Activated T-helper 9 cell treated with anti-CD3 and anti-CD28 coated beads, Interleukin-2, amount 50 U/mL, for 16 hours (primary cell): ENCODE measurements at places on chromosomes 2 and 18.

DNA sequence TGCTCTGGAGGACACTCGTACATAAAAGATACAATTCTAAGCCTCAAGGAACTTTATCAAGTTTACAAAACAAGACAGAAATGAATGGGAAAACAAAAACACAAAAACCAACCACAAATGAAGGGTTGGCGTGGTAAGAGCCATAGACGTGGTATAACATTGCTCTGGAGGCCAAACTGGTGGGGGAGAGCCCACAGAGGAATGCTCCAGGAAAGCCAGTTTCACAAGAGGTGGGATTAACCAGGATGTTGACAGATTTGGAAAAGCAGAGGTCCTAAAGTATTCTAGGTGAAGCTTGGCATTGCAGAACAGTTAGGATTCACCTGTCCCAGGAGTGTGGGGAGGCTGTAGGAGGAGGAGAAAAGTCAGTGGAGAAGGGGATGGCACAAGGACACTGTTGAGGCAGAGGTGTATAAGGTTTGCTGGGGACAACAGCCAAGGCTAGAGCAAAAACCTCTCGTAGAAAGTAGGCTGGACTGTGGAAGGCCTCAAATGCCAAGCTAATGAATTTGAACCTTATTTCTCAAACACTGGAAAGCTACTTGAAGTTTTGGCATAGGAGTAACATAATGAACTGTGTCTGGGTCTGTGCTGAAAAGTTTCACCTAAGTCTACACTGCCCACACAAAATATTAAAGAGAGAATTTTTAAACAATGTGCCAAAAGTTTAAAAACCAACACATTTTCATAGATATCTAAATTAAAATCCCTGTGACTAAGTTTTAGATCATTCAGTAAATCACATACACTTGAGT, 135.1 kb downstream of the THADA start:
- no peak for DNase-seq

GRCh38 chr18:74497324-74497676, 1.1 kb downstream of the CNDP2 start:
- no peak for DNase-seq

DNA sequence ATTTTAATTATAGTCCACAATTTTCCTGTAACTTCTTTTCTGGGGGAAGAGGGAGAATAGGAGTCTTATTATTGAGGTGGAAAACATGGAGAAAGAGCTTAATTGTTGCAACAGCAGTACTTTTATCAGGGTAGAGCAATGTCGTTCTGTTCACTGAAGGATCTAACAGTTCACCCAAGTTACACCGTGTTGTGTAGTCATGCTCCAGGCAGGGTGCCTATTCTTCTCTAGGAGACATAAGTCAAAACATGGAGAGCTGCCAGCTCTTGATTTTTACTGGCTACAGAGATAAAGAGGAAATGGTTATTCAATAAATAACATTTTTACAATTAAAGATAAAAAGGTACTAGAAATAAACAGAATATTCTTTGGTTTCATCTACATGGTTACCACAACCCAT, 594.3 kb upstream of the NETO1 start:
- no peak for DNase-seq

DNA sequence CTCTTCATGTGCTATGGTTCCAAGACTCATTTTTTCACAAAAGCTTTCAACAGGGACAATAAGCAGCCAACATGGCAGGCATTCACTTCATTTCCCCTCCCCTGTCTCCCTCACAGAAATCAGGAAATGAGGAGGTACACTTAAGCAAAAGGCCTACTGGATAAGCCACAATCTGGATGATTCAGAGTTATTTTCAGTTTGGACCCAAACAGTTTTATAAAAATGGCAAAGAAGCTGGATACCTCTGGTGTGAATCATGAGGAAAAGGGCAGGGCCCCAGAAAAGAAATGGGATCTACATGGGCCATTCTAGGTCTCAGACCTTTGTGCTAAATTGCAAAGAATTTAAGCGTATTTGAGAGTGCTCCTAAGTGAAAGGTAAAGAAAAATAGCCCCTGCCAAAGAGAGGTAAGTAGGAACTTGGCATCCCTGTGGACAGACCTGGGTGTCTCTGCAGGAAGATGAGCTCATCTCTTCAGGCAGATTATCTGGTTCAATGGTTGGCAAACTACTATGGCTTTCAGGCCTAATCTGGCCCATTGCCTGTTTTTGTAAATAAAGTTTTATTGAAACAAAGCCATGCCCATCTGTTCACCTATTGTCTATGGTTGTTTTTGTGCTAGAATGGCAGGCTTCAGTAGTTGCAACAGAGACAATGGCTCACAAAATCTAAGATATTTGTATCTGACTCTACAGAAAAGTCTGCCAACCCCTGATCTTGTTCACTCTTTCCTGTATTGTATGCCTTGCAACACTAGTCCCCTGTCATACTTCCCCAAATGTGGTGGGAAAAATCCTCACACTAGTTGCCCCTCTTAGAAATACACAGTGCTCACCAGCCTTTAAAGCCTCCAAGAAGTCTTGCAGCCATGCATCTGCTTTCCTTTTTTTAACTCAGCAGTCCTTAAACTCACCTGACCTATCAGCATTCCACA, 315.0 kb downstream of the ALK start:
- no peak for DNase-seq

DNA sequence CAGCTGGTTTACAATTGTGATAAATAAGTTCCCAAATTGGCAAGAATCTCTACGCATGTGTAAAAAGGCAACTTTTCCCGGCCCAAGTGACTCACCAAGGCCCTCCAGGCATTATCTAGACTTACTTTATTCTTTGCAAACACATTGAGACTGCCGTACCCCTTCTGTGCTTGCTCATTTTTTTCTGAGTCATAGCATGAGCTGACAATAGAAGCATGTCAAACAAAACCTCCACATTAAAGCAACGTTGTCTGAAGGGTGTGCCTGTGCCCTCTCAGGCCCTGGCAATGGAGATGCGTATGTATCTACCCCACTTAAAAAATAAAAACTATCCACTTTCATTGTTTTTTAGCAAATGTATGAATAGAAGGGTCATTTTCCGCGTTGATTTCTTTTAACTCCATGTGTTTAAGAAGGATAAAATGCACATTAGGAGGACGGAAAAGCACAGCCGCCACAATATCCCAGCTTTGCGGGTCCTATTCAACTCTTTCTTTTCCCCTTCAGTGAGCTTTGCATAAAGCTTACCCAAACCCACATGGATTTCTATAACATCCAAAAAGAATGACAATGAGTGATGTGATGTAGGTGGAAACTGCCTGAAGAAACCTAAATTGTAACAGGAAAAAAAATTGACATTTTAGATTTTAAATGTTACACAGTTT, 298.2 kb downstream of the CDCA7 start:
- DNase-seq: no peak

GRCh38 chr2:167732326-167732725, 515.1 kb downstream of the STK39 start:
- no peak for DNase-seq

GRCh38 chr2:144550911-144551310, 31.0 kb upstream of the ZEB2 start:
- no peak for DNase-seq

DNA sequence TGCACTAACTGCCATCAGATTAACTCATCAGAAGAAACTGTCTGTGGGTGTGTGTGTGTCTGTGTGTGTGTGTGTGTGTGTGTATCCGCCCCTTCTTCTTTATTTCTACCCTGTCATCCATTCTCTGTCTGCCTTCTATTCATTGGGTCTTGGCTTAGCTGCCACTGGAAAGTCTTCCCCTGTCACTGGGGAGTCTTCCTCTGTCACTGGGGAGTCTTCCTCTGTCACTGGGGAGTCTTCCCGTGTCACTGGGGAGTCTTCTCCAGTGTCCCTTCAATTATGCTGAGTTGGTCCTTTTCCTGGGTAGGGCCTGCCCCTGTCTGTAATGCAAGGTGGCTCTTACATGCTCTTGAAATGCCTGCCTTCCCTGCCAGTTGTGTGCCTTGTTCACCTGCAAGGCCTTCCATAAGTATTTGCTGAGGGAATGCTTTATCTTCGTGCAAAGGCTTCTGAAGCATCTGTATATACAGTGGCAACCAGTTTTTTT, 18.9 kb upstream of the POLR1B start:
- DNase-seq: no peak

- no peak for DNase-seq
Measured at GRCh38 chr2:110113961-110114591, 1.5 kb downstream of the MALL start.

DNA sequence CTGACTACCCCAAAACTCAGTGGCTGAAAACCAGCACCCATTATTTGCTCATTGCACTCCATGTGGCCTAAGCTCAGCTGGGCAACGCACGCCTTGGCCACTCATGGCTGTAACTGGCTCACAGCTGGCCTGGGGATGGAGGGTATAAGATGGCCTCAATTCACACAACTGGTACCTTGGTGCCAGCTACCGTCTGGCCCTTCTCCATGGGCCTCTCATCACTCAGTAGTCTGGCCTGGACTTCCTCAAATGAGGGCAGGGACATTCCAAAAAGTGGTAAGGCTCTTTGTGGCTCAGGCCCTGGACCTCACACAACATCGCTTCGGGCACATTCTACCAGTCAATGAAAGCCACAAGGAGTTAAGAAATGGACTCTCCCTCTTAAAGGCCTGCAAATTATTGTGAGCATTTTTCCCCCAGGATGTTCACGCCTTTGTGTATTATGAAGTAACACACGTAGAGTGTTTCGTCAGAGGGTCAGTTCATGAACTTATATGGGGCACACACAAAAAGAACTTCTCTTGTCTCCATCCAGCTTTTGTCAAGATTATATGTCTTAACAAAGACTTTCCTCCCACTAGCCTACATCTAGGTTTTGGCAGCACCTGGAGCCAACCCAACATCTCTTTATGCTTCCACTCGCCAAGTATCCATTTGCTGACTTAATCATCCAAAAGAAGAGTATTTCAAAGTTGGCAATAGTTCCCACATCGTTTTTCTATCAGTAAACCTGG, 145.2 kb downstream of the CCBE1 start:
- DNase-seq: no peak

GRCh38 chr2:188765522-188766470, 208.4 kb upstream of the COL3A1 start:
- no peak for DNase-seq

GRCh38 chr2:102296449-102296848, 14.9 kb upstream of the IL1RL1 start:
- DNase-seq: no peak

DNA sequence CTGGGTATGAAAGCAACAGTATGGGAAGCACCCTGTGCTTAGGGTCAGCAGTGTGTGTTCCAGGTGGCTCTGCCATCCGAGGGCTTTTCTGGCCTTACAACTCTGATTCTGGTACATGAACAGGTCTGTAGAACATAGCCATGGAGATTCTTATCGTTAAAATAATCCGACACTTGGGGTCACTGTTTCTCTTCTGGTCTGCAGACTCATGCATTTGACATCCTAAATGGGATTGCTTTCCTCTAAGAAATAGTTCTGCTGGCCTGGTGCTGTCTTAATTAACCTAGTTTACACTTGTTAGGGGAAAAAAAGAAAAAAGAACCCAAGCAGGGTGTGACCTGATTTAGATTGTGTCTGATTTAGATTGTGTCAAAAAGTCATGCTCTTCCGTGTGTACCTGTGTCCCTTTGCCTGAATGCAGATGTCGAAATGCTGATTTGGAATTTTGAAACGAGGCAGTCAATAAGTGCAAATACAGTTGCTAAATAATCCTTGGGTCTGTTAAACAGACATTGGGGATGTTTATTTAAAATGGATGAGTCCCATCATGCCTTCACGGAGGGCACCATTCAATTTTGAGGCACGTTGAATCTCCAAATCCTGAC, 59.6 kb downstream of the TRPM8 start:
- DNase-seq: no peak

DNA sequence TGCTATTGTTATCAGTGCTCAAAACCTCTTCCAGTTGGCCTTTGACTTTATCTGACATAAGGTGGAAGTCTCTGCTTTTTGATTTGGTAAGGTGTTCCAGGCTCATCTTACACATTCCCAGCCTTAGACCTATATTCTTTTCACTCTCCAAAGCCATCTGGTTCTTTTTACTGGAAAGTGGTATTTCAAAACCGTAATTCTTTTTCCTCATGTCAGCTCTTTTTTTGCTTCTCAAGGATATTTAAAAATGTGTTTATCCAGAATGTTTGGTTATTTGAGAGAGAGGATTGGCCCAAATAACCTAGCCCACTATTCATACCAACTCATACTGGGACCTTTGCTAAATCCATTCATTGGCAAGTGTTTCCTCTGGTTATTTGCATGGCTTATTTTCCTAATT, 411.2 kb upstream of the PIK3C3 start:
- DNase-seq: no peak

- DNase-seq: no peak
Measured at GRCh38 chr2:230668939-230669303, 43.7 kb upstream of the CAB39 start.

- DNase-seq: no peak
Measured at GRCh38 chr2:60365556-60365955, 187.9 kb downstream of the BCL11A start.

GRCh38 chr2:179661986-179662385, 199.4 kb downstream of the ZNF385B start:
- DNase-seq: no peak

GRCh38 chr2:158774681-158775080, 20.4 kb upstream of the DAPL1 start:
- no peak for DNase-seq

DNA sequence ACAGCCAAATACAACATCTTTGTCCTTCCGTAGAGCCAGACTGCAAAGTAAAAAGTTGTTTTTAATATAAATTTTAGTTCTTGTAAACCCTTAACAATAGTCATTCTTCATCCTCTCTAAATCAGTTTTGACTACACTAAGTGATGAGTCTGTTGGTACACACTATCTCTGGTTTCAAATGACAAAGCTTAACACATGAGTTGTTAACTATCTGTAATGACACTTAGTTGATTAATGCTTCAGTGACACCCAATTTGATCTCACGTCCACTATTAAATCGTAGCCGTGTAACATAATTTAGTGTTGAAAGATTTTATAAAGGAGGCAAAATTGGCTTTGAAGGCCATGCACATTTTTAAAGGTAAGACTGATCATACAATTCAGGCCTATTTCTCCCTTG, 181.6 kb downstream of the ZNF521 start:
- DNase-seq: no peak

- no peak for DNase-seq
Measured at GRCh38 chr2:165283342-165283741, 44.1 kb downstream of the SCN2A start.

- DNase-seq: no peak
Measured at GRCh38 chr2:239495791-239496233, 95.0 kb upstream of the HDAC4 start.

- DNase-seq: no peak
Measured at GRCh38 chr2:181586569-181587081, 70.3 kb downstream of the CERKL start.

- no peak for DNase-seq
Measured at GRCh38 chr2:239328351-239329191, 72.2 kb downstream of the HDAC4 start.

- no peak for DNase-seq
Measured at GRCh38 chr2:185291035-185291647, 447.5 kb upstream of the FSIP2 start.

- DNase-seq: no peak
Measured at GRCh38 chr2:150012986-150013385, 425.4 kb upstream of the MMADHC start.
